ENCODE measurements at places on chromosomes 7 and 10.

- peak; percentile 89 for DNase-seq
Measured at GRCh38 chr10:123808906-123809305, 82.7 kb downstream of the CPXM2 start.

DNA sequence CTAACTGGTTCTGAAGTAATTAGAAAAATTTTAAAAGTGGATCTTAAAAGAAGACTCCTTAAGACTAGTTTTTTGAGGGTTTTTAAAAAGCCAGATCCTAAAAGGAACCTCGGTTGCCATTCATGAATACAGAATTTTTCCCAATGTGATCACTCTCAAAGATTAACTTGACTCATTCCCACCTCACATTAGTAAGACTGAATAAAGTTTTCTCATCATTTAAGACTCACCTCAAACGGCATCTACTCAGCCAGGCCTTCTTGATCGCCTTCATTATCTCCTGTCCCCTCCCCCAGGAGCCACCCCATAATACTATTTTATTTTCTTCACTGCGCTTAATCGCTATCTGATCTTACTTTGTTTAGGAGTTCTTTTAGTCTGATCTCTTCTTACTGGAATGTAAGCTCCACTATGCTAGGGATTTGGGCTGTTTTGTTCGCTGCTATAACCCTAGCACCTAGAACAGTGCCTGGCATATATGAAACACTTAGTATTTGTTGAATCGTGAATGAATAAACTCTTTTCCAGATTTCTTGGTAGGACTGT lies 55.9 kb upstream of the PCGF5 start:
- DNase-seq, result no peak

DNA sequence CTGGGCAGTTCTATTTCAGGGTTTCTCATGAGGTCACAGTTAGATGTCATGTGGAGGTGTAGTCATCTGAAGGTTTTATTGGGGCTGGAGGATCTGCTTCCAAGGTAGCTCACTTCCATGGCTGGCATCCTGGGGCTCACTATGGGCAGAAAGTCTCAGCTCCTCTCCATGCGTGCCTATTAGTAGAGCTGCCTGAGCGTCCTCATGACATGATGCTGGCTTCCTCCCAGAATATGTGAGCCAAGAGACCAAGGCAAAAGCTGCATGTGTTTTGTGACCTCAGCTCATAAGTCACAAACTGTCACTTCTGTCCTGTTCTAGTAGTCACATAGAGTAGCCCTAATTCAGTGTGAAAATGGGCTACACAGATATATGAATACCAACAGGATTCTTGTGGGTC lies 524.4 kb downstream of the SUGCT start:
- DNase-seq, result no peak

GRCh38 chr7:36487756-36488336 lies 98.2 kb downstream of the ANLN start:
- peak; percentile 79 for DNase-seq
